Breast epithelium (tissue), 4 donors: ENCODE measurements at places on chromosomes 6 and 20. TPM values are rescaled to one million over a fixed set of nuclear protein-coding genes. Genes with fewer than 3 reads are reported as not detected.

DNA sequence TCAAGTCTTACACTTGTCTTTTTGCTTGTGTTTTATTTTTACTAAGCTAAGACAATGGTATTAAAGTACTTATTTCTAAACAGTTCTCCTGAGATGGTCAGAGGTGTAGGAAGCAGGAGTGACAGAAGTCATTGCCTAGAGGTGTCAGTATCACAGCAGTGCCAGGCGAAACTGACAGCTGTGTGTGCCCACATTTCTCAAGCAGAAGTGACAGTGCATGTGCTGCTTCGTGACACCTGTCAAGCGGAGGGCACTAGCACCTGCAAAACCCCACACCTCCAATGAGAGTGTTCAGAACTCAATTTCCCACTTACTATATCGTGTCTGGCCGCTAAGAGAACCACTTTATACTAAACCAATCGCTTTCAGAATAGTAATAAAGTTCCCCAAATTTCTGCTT, 82.8 kb downstream of the SLC23A2 start:
- DNase-seq, result no peak

DNA sequence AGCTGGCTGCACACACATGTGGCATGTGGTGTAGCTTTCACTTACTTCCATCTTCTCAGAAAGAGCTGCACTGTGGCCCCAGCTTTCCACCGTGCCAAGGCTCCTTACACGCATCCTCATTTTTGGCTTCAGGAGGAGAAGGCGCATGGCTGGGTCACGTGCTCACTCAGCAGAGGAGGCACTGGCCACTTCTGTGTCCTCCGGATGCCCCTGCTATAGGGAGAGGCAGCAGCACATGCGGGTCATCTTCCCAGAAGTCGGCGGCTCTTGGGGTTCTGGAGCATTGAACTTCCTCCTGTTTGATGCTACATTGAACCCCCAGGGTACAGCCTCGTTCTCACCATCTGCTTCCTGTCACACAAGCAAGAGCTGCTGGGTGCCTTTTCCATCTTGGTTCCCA, 111.3 kb downstream of the FAM120B start:
- no peak for DNase-seq

- DNase-seq, result no peak
Observed at GRCh38 chr6:67698534-67698933, 936.5 kb upstream of the ADGRB3 start.

DNA sequence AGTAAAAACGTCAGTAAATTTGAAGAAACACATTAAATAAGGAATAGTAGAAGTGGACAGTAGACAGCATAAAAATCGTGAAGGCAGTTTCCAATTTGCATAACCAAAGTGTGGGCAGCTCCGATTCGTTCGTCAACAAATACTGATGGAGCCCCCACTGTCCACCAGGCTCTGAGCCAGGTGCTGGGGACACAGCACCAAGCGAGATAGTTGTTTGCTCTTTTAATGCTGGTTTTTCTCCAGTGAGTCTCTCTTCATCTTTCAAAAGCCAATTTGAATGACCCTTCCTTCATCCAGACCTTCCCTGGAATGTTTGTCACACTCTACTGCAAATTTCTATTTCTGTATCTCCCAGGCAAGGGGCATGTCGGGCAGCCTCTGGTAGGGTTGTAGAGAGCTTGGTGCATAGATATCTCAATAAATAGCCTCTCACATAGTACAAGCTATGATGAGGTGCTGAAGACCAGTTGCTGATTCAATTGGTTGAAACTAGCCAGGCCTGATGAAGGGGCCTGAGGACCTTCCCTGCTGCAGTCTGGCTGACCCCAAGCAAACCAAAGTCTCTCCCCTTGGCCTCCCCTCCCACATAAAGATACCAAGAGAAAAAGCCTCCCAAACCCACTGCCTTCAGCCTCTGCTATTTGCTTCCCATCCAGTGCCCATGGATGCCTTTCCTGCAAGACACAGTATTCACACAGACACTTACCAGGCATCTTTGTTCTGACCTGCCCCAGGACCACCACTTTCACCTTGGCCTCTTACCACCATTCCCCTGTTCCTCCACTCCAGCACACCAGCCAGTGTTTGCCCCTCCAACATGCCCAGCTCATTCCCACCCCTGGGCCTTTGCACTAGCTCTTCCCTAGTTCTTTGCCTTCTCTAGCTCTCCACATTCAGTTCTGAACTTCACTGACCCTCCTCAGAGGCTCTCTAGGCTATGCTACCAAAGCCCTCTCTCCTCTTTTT, 125.2 kb downstream of the CEBPB start:
- DNase-seq, result no peak

DNA sequence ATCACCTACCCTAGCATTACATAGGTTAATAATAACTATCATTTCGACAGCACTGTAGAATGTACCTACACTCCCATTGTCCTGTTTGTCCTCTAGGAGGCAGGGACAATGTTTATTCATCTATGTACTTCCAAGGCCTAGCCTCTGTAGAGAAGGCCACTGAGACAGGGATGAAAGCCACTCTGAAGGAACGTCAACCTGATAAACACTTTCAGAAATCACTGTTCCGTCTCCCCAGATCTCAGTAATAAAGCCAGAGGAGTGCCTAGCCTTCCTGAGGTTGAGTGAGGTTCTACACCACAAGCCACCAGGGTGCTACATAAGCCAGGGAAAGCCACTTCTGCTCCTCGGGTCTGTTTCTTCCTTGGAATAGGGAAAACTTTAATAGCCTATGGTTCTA, 44.8 kb downstream of the POPDC3 start:
- no peak for DNase-seq

HRH3 gene
- not detected for total RNA-seq

TEAD3 gene
- total RNA-seq, result 28.2 TPM

- DNase-seq, result no peak
Observed at GRCh38 chr6:149948011-149948410, 6.2 kb downstream of the ULBP2 start.

- DNase-seq, result no peak
Observed at GRCh38 chr6:118122801-118123200, 215.7 kb downstream of the SLC35F1 start.

MTCH1 gene
- total RNA-seq, result 229 TPM

DNA sequence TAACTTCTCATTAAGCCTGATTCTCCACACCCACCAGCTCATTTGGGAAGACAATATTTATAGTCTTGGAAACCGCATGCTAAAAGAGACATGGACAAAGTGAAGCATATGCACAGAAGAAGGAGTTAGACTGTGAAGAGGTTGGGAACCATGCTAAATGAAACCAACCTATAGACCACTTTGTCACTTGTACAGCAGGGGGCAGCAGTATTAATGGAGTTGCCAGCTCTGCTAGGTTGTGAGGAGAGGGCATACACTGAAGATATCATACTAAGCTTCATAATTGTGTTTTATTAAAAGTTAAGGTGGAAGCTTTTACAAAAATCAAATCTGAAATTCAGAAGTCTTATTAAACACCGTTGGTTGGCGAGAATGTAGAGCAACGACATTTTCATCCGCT, 38.3 kb upstream of the HMGCLL1 start:
- DNase-seq, result no peak

DNA sequence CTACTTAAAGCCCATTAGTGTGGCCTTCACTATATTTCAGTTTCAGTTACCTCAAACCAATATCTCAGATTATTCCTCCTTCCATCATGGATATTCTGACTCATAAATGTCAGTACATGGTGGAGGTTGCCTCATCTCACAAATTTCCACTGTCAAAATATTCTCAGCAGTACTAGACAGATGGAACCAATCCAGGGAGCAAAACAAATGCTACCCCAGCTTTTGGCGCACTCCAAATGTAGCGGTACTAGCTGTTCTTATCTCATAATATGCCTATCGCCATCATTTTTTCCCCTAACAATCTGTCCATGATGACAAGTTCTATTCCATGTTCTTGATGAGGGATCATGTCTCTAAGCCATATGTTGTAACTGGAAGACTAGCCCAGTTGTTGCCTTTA, 1026.1 kb downstream of the KIF16B start:
- DNase-seq, result no peak

- DNase-seq, result no peak
Observed at GRCh38 chr6:47098570-47098993, 56.5 kb upstream of the ADGRF1 start.

DNA sequence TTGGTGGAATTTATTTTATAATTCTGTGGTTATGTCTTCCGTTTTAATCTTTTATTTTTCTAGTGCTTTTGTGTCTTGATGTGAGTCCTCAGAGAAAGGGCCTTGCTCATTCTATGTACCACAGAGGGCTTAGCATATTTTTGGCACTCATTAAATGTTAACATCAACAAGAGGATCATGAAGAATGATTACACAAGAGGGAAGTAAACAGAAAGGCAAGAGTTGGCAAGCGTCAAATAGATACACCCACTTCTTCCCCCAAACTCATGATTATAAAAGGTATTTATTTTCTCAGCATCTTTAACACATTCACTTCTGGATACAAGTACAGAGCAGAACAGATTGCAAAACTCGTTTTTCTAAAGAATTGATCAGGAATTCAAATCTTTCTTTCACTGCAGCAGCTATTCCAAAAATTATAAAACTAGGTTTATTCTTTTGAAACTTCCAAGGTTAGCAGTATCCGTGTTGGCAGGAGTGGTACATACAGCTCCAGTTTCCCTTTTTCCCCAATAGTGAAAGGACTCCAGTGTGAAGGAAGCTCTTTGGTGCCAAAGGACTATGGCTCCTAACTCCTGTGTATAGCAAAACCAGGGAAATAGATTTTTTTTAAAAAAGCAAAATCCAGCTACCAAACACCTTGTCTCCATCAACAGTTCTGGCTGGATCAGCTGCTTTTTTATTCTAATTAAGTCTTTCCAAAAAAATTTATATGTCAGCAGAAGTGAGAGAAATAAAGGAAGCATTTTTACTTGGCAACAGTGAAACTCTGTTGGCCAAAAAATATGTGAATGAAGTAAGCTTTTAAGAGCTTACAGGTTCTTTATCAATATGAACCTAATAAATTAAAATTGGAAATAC, 221.9 kb downstream of the ADGRG6 start:
- no peak for DNase-seq

TAAR1 gene
- total RNA-seq, result not detected

GRCh38 chr6:6704103-6705060, 115.9 kb downstream of the LY86 start:
- DNase-seq, result no peak

DNA sequence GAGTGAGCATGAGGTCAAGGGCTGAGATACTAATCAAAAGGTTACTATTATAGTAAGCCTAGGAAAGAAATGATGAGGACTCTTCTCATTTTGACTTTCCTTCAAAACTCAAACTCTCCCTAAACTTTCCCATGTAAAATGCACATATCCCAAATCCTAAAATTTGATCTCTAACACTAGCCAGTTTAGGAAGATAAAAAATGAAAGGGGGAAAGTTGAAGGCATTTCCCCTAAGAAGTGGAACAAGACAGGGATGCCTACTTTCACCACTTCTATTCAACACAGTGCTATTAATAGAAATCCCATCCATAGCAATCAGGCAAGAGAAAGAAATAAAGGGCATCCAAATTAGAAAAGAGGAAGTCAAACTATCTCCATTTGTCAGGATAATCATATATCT, 2.9 kb upstream of the CALHM5 start:
- DNase-seq, result no peak

DNA sequence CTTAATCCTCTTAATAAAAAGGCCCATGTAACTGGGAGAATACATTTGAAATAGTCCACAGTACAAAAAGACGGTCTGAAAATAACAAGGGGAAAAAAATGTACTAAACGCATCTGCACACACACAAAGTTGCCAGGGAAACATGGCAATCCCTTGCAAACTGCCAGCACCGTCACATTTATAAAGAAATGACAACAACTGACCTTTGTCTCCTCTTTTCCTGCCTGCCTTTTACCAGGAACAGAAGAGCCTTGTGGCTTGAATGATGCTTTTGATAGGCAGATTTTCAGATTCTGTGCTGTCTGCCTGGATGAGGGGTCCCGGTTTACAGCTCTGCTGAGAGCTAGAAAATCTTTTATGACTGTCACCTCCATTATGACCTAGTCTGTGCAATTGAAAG, 308.6 kb upstream of the ZFP64 start:
- DNase-seq, result no peak

PRICKLE4 gene
- total RNA-seq, result 0.80 TPM

DNA sequence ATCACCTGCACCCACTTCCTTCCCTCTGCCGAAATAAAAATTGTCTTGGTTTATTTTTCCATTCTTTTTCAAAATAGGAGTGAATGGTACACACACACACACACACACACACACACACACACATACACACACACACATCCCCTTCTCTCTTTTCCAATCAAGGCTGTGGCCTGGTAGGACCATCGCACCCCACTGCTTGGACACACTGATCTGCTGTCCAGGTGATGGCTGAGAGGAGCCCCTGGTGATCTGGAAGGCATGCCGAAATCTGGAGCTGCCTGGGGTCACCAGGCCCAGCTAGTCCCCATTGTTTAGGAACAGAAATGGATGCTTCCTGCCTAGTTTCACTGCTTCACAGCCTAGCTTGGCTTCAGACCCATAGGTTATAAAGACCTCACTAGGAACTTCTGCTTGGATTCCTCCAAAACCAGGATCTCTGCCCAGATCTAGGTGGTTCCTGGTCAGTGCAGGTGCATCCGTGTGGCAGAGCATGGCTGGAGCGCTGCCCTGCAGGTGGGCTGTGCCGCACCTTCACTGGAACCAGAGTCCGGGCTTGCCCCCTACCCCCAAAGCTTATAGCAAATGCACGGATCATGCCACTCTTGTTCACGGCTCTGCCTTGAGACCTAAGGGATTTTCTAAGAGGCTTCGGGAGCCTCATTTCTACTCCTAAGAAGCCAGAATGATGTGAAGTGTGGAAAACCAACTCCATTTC, 42.9 kb upstream of the DACT2 start:
- DNase-seq, result no peak

- no peak for DNase-seq
Observed at GRCh38 chr6:170369403-170369802, 62.8 kb downstream of the FAM120B start.

DNA sequence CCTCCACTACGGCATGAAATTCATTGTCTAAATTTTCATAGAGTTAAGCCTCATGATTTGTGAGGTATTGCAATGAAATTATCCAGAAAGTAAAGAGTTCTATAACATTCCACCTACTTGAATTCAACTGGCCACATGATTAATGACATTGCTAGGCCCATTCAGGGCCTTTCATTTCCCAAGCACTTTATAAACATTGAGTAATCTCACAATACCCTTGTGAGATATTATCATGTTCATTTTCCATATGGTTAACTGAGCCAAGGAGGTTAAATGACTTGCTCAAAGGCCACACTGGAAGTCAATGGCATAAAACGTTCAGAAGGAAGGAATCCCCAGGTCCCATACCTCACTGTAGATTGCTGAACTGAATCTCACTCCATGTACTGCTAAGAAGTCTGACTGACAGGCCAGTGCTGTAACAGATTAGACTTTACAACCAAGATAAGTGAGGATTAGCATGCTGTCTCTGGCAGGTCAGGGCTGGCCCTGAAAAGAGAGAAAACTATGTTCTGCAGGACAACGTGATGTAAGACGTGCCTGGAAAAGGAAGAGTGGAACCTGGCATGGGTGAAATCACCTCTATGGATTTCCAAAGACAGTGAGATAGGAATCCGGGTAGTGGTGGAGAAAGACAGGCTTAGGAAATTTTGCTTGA, 75.9 kb upstream of the SPACA1 start:
- no peak for DNase-seq
